Liver (tissue), 10 donors: ENCODE measurements at places on chromosomes 2 and 18.
A peak's percentile ranks its signal among the peaks of the same experiment; 100 is the strongest.

GRCh38 chr2:70558195-70558808 is 4.7 kb upstream of the TGFA start:
- no peaks in the 10 kb centered on the region for H3K27me3 ChIP-seq
- DNase-seq: no peak
- H3K4me3 ChIP-seq: no peak overlapping the region
- H3K4me1 ChIP-seq: peaks cover 7% of the 10 kb centered on the region

DNA sequence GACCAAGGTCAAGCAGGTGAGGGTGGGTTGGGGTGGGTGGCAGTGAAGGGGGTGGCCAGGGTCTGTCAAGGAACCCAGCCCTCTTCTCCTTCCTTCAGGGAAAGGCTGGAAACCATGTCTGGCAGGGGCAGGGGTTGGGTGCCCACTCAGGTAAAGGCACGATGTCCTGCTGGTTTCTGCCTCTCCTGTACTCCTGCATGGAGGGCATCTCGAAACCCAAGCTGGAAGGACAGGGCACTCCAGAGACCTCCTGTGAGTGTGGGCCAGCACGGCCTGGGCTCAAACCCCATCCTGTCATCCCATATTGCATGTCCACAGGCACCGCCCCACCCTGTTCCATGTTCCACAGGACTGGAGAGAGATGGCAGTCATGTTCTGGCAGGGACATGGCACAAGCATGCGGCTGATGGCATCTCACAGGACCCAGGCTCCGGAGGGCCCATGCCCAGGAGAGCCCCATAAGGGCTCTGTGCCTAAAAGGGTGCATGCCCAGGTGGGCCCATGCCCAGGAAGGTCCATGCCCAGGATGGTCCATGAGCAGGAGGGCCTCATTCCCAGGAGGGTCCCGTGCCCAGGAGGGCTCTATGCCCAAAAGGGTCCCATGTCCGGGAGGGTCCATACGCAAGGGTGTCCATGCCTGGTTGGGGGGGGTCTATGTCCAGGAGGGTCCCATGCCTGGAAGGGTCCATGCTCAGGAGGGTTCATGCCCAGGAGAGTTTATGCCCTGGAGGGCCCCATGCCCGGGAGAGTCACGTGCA is 6.4 kb downstream of the GPR35 start:
- H3K27me3 ChIP-seq: no peaks in the 10 kb centered on the region
- no peak overlapping the region for H3K27ac ChIP-seq
- DNase-seq: no peak
- no peaks in the 10 kb centered on the region for H3K4me1 ChIP-seq

GRCh38 chr18:48951448-48952286 is 902 bp upstream of the SMAD7 start:
- no peaks in the 10 kb centered on the region for H3K27me3 ChIP-seq
- peak overlapping the region; percentile 76 for H3K4me3 ChIP-seq
- no peaks in the 10 kb centered on the region for H3K4me1 ChIP-seq
- peak overlapping the region; percentile 100 for H3K27ac ChIP-seq

DNA sequence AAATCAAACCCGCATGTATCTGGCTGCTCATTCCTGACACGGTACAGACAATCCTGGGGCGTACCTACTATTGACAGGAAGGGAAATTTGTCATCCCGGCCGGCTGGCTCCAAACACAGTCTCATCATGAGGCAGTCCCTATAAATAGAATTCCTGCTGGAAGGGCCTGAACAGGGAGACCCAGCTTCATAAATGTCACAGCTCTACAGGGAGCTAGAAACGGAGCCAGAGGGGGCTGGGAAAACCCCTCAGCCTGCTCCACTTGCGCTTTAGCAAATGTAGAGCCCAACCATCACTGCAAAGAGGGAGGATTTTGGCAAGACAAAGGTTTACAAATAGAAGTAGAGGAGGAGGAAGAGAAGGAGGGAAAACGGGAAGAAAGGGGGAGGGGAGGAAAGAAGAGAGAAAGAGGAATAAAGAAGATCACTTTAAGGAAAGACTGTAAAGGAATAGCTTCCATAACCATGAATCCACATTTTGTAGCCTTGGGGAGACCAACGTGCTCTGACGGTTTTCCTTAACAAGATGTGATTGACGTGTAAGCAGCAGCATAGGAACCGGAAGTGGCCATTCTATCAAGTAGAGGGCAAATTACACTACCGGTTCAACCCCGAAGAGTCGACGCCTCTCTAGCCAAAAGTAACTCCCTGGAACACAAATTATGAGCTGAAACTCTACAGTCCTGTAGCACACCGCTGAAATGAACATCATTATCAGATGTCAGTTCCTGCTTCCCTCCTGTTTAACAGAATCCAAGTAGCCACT is 56.8 kb upstream of the TTN start:
- no peak overlapping the region for H3K4me3 ChIP-seq
- peaks cover 5% of the 10 kb centered on the region for H3K27me3 ChIP-seq
- peak overlapping the region; percentile 32 for H3K27ac ChIP-seq
- H3K36me3 ChIP-seq: no peaks in the 10 kb centered on the region
- no peak for DNase-seq
- H3K4me1 ChIP-seq: no peaks in the 10 kb centered on the region

- H3K36me3 ChIP-seq: no peaks in the 10 kb centered on the region
- no peak overlapping the region for H3K27ac ChIP-seq
- no peak overlapping the region for H3K4me3 ChIP-seq
- DNase-seq: no peak
- H3K27me3 ChIP-seq: no peaks in the 10 kb centered on the region
Measured at GRCh38 chr18:6963452-6964097, 154.0 kb downstream of the LAMA1 start.

DNA sequence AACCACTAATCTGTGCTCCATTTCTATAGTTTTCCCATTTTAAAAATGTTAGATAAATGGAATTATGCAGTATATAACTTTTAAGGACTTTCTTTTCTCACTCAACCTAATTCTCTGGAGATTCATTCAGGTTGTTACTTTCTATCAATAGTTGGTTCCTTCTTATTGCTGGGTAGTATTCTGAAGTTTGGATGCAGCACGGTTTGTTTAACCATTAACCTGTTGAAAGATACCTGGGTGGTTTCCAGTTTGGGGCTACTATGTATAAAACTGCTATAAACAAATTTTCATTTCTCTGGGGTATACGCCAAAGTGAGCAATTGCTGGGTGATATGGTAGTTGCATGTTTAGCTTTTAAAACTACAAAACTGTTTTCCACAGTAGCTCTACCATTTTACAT is 39.1 kb upstream of the MAPRE2 start:
- H3K4me3 ChIP-seq: no peak overlapping the region
- H3K27me3 ChIP-seq: no peaks in the 10 kb centered on the region
- H3K4me1 ChIP-seq: no peaks in the 10 kb centered on the region
- no peak for DNase-seq
